ENCODE measurements at places on chromosomes 2 and 18.

GRCh38 chr2:222257645-222258044, 41.2 kb downstream of the PAX3 start:
- no peak for DNase-seq

- DNase-seq, result no peak
Observed at GRCh38 chr2:45390441-45390840, 220.6 kb downstream of the SRBD1 start.

GRCh38 chr2:166351319-166351718, 24.4 kb downstream of the SCN9A start:
- DNase-seq, result no peak

DNA sequence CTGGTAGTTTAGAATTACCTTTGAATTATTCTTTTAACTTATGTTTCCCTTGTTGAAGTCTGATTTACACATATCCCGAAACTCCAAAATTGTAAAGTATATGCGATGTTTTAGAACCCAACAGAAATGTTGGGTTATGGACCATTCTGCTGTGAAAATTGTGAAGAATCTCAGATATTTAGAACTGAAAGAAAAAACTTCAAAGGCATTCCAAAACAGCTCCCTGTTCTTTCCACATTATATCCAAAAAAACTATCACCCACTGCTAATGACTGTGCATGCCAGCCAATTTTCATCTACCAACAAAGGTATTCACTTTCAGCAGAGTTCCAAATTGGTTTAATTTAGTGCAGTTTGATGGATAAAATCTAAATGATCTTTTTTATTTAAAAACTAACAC, 21.5 kb upstream of the PDE1A start:
- no peak for DNase-seq

All from NCI-H2081 treated with DMSO at 0.1 percent for 48 hours (cell line).